ENCODE measurements at places on chromosomes 11 and 22.

DNA sequence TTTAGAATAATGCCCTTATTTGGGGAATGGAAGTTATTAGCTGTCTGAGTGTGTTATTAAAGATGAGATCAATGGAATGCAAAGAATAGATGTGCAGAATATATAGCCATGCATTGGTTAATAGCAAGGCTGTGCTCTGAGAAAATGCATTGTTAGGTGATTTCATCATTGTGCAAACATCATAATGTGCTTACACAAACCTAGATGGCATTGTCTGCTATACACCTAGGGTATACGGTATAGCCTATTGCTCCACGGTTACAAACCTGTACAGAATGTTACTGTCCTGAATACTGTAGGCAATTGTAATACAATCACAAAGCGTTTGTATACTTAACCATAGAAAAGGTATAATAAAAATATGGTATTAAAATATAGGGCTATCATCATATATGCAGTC lies 25.5 kb downstream of the SLC5A12 start:
- DNase-seq, result no peak

DNA sequence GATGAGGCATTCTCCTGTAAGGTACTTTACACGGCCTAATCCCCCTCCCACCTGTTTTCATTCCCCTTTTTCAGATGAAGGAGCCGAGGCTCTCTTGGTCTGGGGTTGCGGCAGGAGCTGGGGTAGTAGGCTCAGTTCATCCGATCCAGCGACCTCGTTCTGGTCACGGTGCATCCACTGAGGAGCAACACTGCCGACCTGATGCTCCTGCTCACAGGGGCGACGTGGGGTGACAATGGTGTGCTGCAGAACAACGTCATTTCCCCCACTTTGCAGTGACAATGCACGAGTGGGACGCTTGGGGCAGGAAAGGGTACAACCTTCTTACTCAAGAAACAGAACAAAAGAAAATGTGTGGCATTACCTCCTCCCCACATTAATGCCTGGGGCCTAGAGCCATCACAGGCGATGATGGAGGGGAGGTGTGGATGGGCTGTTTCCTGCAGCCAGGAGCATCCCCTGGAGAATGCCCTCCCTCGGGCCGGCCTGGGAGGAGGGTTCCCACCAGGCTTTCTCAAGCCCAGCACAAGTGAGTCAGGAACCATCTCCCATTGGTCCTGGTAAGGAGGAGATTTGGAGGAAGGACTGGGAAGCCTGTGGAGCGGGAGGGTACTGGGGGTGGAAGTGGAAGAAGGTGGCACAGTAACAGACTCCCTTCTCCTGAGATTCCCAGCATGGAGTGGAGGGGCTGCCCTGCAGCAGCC lies 125.6 kb downstream of the SPATA19 start:
- DNase-seq, result no peak

DNA sequence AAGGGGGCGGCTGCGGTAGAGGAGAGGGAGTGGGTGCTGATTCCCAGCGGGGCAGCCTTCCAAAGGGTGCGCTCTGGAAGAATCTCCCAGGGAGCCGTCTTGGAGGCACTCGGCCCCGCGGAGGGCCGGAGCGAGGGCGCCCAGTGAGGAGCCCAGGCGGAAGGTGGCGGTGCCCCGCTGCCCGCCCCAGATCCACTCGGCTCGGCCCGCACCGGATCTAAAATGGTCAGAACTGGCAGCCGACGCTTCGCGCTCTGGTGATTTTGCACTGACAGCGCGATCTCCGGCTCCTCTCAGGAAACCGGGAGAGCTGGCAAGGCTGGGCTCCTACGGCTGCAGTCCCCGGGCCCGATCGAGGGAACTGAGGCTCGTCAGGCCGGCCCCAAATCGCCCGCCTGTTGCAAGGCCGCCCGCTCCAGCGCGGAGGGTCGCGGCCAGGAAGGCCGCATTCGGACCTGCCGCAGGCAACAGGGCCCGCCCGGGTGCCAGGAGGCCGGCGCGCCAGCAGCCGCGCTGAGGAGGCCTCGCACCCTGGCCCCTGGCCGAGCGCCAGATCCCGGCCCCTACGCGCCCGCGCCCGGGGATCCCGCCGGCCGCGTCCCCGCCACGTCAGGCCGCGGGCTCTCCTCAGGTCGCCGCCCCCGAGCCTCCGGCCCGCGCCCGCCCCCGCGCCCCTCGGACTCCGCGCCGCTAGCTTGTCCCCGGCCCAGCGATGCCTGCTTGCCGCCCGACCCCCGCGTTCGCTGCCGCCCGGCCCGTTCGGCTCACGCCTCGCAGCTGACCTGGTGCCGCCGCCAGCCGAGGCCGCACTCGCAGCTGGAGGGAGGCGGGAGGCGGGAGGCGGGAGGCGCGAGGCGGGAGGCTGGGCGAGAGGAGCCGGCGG lies at the start of gene KLHL22:
TSS of gene KLHL22 (minus strand) at position 818 of the 883 bp plus-strand sequence. CDS start 6,584 bp downstream, outside the sequence.
- DNase-seq, result peak; percentile 41

DNA sequence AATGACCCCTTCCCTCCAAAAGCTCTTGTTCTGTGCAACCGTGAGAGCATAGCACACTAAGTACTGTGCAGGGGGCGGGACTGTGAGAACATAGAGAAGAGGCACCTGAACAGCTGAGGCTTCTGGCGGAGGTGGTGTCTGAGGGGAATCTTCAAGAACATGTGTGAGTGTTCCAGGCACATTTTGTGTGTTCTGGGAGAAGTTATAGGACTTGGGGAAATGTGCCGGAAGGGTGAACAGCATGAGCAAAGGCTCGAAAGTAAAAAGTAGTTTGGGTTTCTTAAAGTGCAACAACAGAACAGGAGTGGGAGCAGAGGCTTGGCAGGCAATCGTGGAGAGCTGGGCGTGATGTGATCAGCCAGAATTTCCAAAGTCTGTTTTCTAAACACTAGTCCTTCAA lies 12.4 kb upstream of the SYN3 start:
- DNase-seq, result no peak

DNA sequence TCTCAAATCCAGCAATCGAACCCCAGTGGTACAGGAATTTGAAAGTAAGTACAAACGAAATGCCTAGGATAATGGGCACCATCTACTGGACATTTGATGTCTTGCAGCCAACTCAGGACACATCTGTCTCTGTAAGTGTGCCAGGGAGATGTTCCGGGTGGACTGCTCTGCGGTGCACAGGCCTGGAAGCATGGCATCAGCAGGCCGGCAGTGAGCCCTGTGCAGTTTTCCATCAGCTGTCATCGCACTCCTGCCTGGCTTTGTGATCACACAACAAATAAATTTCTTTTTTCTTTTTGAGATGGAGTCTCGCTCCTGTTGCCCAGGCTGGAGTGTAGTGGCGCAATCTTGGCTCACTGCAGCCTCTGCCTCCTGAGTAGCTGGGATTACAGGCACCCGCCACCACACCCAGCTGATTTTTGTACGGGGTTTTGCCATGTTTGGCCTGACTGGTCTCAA lies 71.0 kb downstream of the JAM3 start:
- DNase-seq, result peak; percentile 78

- peak; percentile 79 for DNase-seq
These were observed 6.7 kb upstream of the AP1B1 start for GRCh38 chr22:29394931-29395581.

DNA sequence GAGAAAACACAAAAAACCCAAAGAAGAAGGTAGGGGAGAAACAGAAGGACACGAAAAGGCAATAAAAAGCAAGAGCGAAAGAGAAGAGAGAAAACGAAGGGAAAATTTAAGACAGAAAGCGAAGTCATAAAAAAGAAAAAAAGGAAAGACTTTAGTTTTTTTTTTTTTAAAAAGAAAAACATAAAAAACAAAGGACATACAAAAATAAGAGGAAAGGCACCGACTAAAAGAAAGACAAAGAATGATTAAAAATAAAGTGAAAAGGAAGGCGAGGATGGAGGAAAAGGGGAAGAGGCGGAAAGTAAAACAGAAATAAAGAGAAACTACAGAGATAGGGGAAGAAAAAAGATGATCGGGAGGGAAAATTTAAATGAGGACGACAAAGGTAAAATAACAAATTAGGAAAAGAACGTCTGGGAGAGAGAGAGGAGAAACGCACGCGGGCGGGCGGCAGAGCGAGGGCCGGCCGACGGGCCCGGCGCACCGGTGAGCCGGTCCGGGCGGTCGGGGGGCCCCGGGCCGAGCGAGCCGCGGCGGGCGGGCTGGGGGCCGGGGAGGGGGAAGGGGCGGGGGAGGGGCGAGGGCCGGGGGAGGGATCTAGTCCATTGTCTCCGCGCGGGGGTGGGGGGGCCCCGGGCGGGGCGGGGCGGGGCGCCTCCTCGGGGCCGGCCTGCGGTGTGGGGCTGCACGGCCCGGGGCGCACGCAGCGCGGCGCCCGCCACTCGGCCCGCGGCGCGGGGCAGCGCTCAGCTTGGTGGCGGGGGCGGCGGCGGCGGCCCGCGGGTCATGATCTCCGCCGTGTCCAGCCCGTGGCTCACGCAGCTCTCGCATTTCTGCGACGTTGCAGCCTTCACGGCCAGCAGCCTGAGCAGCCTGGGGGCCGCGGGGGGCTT lies at the start of gene TBX1:
TSS of gene TBX1 (plus strand) at position 721 of the 893 bp plus-strand sequence. CDS start at position 787, 66 bp downstream.
- DNase-seq, result no peak

DNA sequence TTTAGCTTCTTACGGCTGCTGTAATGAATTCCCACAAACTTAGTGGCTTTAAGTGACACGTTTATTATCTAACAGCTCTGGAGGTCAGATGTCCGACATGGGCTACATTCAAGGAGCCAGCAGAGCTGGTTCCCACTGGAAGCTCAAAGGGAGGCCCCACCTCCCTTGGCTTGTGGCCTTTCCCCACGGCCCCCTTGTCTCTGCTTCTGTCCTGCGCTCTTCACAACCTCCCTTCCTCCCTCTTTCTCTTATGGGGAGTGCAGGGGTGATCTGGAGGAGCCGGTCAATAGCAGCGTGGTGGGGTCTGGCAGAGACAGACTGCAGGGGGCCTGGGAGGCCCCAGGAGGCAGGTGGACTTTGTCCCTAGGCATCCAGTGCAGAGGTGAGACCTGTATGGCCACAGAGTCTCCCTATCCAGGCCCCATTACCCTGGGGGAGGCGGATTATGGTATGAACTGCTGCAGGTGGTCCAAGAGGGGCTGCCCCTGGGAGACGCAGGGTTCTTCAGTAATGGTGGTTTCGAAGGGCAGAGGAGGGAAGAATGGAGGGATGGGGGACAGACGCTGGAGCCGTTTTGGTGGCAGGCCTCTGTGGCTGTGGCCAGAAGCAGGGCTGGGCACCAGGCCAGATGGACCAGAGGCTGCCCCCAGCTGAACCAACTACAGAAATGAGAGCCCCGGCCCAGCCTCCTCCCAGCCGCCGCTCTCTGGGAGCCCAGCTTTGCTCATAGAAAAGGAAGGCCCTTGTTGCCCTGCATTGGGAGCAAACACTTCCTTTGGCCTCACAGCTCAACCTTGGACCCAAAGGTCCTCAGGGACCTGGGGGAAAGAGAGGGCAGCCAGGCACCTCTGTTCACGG lies 30.7 kb upstream of the KCNQ1OT1 start:
- DNase-seq, result no peak
